ENCODE measurements at places on chromosomes 4 and X.

DNA sequence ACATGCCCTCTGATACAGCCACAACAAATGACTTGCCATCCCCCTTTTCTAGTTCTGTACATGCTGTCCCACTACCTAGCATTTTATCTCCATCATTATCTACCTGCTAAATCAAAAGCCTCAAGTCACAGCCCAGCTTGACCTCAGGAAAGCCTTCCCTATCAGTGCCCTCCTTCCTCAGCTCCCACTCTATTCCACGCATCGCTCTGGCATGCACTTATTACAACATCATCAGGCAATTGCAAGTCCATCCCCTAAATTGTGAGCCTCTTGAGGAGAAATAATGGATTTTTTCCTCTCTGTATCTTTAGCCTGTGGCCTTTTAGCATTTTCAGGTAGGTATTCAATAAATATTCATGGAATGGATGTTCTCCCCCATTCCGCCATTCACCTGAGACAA is 5.7 kb downstream of the ARL13A start:
- no peak for DNase-seq

DNA sequence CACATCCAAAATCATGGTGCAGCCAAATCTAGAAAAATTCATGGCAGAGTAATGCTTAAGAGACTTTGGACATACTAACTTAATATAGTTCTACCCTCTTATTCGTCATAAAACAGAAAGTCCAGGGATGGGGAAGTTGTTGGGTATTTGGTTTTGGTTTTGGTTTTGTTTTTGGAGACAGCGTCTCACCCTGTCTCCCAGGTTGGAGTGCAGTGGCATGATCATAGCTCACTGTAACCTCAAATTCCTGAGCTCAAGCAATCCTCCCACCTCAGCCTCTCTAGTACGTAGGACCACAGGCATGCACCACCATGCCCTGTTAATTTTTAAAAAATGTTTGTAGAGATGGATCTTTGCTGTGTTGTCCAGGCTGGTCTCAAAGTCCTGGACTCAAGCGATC is 271.8 kb upstream of the TENM3 start:
- DNase-seq, result no peak

- no peak for DNase-seq
Observed at GRCh38 chr4:30454504-30454903, 265.7 kb upstream of the PCDH7 start.

- peak; percentile 12 for DNase-seq
Observed at GRCh38 chr4:177047070-177047850, 254.5 kb upstream of the VEGFC start.

GRCh38 chr4:16315456-16315855 is 89.2 kb upstream of the TAPT1 start:
- no peak for DNase-seq

GRCh38 chr4:68426516-68426915 is 20.7 kb upstream of the TMPRSS11E start:
- no peak for DNase-seq

- DNase-seq, result peak; percentile 42
Observed at GRCh38 chr4:26861434-26862186, 969 bp downstream of the STIM2 start.

DNA sequence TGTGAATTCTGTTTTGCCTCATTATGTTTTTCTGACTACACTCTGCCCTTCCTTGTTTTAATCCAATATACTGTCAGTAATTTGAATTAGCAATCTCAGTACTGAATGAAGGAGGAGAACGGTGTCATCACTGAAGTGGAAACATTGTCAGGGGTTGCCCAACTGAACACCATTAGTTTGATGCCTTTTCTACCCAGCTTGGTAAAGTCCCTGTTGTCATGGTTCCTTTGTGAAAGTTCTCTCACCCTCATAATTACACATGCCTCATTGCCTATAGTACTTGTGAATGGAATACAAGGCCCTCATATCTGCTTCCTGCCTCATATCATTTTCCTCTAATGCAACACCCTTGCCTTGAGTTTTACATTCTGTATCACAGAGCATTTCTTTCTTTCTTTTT is 76.9 kb downstream of the RRAGB start:
- DNase-seq, result no peak

- DNase-seq, result no peak
Observed at GRCh38 chrX:319579-320125, 1.1 kb upstream of the GTPBP6 start.

GRCh38 chr4:184395451-184395917 is 78.9 kb downstream of the IRF2 start:
- DNase-seq, result no peak

DNA sequence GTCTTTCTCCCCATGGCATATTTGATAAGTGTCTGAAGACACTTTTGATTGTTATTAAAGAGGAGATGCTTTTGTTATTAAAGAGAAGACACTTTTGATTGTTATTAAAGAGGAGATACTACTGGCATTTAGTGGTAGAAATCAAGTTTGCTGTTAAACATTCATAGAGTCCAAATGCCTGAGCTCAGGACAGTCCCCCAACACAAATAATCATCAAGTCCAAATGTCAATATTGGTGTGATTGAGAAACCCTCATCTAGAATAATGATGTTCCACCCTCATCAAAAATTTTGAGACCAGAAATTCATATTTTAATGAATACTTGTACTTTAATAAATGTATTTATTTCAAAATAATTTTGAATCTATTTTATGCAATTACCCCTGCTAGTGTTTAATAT is 1412.9 kb upstream of the PCDH7 start:
- no peak for DNase-seq

DNA sequence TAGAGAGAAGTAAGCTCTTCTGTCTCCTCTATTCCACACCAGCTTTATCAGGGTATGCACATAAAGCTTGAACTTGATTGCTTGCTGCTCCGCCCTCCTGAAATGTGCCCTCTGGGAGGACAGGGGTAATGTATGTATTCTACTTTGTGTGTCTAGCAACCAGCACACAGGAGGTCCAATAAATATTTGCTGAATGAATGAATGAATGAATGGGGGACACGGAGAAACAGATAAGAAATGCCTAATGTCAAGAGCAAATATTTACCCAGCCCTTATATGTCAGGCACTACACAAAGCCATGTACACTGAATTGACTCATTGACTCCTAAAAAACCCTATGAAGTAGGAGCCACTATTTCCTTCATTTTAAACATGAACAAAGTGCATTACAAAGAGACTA is 2.3 kb upstream of the MSL3 start:
- no peak for DNase-seq
